Neural cell (in vitro differentiated cells): ENCODE measurements at places on chromosomes 12 and 14. TPM values are rescaled to one million over a fixed set of nuclear protein-coding genes. Genes with fewer than 3 reads are reported as not detected.

The MUCL1 gene
- polyA plus RNA-seq = not detected in 2 replicates

The PKP2 gene
- 3.8 and 4.0 TPM in 2 replicates for polyA plus RNA-seq

The PNN gene
- polyA plus RNA-seq = 85.8 and 89.4 TPM in 2 replicates

The RERG gene
- 0.70 and 0.87 TPM in 2 replicates for polyA plus RNA-seq

The VASH1 gene
- polyA plus RNA-seq = 26.8 and 29.4 TPM in 2 replicates

The LRRC10 gene
- polyA plus RNA-seq = not detected in 2 replicates

The CYP27B1 gene
- 0.86 and 1.4 TPM in 2 replicates for polyA plus RNA-seq

The MANSC4 gene
- 0.43 and 0.54 TPM in 2 replicates for polyA plus RNA-seq

The GLS2 gene
- 7.4 and 10.5 TPM in 2 replicates for polyA plus RNA-seq

The ATN1 gene
- 9.2 and 13.7 TPM in 2 replicates for polyA plus RNA-seq

The AICDA gene
- not detected in 2 replicates for polyA plus RNA-seq

The DTX3 gene
- polyA plus RNA-seq = 141 and 163 TPM in 2 replicates

The CD4 gene
- not detected in 2 replicates for polyA plus RNA-seq

The COL2A1 gene
- polyA plus RNA-seq = 1.2 and 1.3 TPM in 2 replicates

The LBHD2 gene
- not detected in 2 replicates for polyA plus RNA-seq

The EMP1 gene
- 0.22 and 0.33 TPM in 2 replicates for polyA plus RNA-seq

The HOXC5 gene
- polyA plus RNA-seq = not detected in 2 replicates

The FKBP11 gene
- 24.5 and 24.9 TPM in 2 replicates for polyA plus RNA-seq

The TMEM119 gene
- not detected in 2 replicates for polyA plus RNA-seq

The BEGAIN gene
- polyA plus RNA-seq = 10.9 and 28.2 TPM in 2 replicates

The HOXC11 gene
- polyA plus RNA-seq = not detected in 2 replicates

The KLHL33 gene
- polyA plus RNA-seq = not detected in 2 replicates

The BCL11B gene
- polyA plus RNA-seq = 98.9 and 104 TPM in 2 replicates

The DENND5B gene
- 23.8 and 27.4 TPM in 2 replicates for polyA plus RNA-seq

The PTGDR gene
- 0.10 TPM in 1 of 2 replicates, not detected in the other for polyA plus RNA-seq

The SP1 gene
- 7.3 and 9.9 TPM in 2 replicates for polyA plus RNA-seq

The ZNF891 gene
- polyA plus RNA-seq = 9.4 and 10.4 TPM in 2 replicates

The SAMD15 gene
- polyA plus RNA-seq = 2.8 and 5.8 TPM in 2 replicates

The KLRC2 gene
- polyA plus RNA-seq = 3.7 and 6.6 TPM in 2 replicates

The RASSF9 gene
- polyA plus RNA-seq = 0.04 TPM in 1 of 2 replicates, not detected in the other

The SRRM4 gene
- 9.9 and 10.5 TPM in 2 replicates for polyA plus RNA-seq
